ENCODE measurements at places on chromosomes 16 and 17.

DNA sequence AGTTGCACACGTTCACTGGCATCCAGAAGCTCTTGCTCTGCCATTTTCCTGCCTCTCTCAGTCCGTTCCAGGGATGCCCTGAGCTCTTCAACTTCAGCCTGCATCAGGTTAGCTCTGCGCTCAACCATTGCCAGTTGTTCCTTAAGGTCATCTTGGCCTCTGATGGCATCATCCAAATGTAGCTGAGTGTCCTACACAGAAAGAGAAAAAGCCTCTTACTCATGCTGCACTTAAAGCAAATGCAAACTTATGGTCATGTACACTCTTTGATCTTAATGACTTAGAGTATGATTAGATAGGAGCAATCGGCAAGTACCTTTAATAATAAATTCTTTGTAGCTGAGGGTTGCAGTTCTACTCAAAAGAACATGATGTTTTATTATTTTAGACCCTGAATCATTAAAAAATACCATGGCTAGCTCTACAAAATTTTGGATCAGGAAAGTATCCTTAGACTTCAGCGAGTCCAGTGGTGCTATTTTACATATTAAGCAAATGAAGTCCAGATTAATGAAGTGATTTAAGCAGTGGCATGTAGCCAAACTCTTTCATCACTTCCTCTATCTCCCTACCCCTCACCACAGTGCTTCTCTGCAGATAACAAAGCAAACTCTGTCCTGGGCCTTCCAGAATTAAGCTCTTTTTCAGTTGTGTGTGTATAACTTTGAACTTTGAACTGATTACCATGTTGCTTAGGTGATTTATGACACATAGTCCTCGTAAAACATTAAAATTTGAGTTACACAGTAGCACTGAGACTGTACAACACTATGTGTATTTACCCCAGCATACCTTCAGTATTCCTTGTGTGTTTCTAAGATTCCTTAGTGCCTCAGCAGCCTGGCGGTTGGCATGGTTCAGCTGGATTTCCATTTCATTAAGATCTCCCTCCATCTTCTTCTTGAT is 22.1 kb downstream of the MYH4 start:
- DNase-seq: no peak

- peak; percentile 12 for DNase-seq
These were observed 474.3 kb upstream of the TOM1L1 start for GRCh38 chr17:54426296-54426886.

DNA sequence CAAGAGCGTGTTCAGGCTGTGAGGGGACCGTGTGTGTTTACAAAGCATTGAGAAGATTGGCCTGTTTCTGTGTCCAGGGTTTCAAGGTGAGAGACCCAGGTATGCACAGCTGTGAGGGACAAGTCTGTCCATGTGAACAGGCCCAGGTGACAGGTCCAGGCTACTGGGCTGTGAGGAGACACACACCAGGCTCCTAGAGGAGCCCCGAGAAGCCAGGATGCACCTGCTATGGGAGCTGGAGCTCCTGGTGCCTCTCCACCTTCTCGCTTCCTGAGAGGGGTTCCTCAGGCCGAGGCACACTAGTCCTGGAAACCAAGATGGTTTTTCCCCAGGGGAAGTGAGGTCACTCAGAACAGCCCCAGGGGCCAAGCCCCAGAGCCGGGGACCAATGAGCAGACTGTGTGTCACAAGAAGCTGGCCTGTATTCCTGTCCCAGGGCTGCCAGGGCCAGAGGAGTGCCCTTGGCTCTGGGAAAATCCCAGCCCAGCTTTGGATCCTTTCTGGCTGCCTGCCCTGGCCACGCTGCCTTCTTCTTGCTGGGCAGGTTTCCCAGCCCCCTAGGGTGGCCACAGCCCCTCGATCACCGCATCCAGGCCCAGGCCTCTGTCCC is 153.4 kb upstream of the PLCG2 start:
- DNase-seq: no peak

DNA sequence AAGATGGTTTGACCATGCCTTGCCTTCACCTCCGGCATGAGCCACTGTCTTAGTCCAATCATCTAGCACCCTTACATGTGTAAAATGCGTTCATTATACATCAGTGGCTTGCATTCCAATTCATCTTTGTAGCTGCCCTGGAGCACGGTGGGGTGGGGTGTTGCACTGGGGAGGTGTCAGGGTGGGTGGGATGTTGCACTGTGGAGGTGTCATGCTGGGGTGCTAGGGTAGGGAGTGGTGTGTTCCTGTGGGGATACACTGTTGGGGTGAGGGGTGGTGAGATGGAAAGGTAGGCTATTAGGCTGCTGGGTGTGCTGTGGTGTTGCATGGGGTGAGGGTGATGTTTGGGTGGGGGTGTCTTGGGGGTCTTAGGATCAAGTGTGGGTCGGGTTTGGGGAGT is 47.0 kb downstream of the NLRC5 start:
- no peak for DNase-seq

GRCh38 chr17:72116661-72117521 is 3.9 kb upstream of the SOX9 start:
- no peak for DNase-seq

GRCh38 chr17:21678393-21679081 is 13.8 kb upstream of the KCNJ18 start:
- DNase-seq: no peak

DNA sequence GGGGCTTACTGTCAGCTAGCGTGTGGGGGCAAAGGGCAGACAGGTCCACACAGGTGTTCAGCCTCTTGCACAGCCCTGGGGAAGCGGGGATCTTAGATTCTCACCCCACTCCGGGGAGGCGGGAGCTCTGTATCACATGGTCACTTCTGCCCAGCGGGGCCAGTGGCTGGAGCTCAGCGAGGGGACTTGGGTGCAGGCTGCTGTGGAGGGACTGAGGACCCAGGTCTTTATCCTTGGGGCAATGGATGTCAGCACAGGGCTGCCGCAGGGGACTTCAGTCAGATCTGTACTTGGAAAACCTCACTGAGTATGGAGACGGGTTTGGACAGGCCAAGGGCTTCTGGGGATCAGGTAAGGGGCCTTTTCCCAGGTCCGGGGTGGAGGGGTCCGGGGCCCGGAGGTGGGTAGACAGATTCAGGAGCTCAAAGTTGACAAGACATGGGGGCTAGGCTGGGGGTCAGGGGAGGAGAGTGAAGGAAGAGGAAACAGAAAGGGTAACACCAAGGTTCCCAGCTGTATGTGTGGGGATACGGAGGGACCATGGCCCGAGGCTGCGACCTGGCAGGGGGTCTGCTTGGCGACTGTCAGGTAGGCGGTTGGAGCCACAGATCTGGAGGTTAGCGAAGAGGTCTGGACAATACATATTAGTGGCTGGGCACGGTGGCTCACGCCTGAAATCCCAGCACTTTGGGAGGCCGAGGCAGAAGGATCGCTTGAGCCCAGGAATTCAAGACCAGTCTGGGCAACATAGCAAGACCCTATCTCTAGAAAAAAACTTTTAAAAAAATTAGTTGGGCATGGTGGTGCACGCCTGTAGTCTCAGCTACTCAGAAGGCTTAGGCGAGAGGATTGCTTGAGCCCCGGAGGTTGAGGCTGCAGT is 15.1 kb upstream of the BAIAP2 start:
- no peak for DNase-seq

- DNase-seq: no peak
These were observed 18.3 kb downstream of the TBC1D16 start for GRCh38 chr17:80017226-80018010.

DNA sequence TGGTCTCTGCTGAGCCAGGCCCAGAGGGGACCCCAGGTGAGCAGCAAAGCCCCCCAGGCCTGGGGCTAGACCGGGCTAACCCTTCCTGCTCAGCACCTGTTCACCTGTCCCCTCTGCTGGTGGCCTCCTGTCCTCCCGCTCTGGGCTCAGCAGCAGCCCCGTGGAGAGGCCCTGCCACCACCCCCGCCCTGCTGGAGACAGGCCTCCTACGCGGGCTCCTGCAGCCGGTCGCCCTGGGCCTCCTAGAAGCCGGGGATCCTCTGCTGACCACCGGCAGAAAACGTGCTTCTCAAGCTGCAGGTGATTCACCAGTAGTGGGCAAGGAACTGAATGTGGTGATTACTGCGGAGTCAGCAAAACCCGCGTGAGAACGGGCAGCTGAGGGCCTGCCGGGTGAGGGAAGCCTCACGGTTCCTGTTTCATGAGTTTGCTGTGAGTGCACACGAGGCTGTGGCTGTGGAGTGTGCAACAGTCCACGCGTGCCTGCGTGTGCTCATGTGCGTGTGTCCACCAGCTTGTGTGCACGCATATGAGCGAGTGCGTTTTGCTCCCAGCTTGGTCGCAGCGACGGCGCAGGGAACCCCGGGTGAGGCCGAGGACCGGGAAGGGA is 792 bp downstream of the SECTM1 start:
- no peak for DNase-seq

GRCh38 chr17:13541032-13541480 is 60.7 kb downstream of the HS3ST3A1 start:
- DNase-seq: no peak

- no peak for DNase-seq
These were observed 782.7 kb downstream of the CDH11 start for GRCh38 chr16:64339052-64339770.

DNA sequence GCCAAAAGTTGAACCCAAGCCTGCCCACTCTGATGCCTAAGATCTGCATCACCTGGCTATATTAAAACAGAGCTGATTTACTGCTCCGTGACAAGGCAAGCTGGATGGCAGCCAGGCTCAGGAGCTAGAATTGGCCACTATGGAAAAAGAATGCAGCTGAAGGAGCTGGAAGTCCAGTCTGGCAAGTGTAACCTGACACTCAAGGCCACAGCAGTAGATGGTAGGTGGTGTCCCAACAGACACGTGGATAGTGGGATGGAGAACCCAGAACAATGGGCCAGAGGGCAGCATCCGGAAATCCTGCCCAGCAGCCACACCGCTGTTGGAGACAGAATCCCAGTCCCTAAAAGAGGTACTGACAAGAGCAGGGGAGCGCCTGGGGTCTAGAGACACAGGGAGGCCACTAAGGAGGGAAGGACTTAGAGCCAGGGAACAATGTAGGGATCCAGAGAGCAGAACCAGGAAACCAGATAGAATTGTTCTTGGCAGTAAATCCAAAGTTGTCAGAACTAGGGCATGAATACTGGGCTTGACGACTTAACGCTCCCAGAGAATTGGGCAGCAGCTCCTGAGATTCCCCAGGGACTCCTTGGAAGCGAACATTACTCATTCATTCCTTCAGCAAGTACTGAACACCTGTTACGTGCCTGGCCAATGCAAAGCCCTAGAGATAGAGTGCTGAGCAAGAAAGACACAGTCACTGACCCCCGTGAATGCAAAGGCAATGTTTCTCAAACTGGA is 85.7 kb downstream of the CDYL2 start:
- no peak for DNase-seq

- no peak for DNase-seq
These were observed 237.6 kb downstream of the SOX9 start for GRCh38 chr17:72358465-72358864.

GRCh38 chr17:14310605-14311004 is 9.7 kb downstream of the HS3ST3B1 start:
- DNase-seq: no peak

- no peak for DNase-seq
These were observed 10.9 kb upstream of the KRT222 start for GRCh38 chr17:40675905-40676304.

DNA sequence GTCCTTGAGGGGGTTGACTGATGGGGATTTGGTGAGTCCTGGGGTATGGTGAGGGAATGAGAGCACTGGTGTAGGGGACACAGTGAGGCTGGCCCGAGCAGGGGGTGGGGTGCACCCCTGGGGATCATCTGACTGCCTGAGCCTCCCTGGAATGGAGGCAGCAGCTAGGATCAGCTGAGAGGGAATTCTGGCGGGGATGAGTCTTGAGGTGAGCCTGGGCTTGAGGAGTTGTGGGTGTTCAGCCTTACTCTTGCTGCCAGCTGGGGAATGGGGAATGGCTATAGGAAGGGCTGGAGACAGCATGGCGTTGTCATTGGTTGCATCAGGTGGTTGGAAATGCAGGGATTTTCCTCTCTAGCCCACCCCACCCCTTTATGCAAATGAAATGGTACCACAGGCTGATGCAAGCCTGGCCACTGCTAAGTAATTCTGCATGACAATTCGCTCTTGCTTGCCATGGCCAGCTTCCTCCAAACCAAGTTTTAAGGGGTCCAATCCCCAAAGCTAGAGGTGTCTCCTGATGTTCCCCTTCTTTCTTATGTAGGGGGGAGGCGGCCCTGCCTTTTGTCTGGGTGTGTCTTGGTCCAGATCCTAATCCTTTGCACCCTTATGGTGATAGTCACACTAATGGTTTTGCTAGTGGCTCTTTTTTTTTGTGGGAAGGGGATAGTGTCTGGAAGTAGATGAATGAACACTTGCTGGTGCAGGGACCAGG is 7.5 kb downstream of the NFE2L1 start:
- no peak for DNase-seq

GRCh38 chr16:83328936-83329335 is 478.8 kb upstream of the HSBP1 start:
- no peak for DNase-seq

DNA sequence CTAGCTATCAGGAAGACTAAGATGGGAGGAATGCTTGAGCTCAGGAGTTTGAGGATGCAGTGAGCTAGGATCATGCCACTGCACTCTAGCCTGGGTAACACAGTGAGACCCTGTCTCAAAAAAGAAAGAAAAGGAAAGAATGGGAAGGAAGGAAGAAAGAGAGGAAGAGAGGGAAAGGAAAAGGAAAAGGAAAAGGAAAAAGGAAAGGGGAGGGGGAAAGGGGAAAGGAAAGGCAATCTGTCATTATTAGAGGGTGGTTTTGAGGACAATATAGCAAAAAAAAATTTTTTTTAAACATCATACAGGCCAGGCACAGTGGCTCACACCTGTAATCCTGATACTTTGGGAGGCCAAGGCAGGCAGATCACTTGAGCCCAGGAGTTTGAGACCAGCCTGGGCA is 20.4 kb downstream of the JUP start:
- DNase-seq: no peak

GRCh38 chr16:84813141-84813934 is 6.4 kb upstream of the CRISPLD2 start:
- DNase-seq: no peak

DNA sequence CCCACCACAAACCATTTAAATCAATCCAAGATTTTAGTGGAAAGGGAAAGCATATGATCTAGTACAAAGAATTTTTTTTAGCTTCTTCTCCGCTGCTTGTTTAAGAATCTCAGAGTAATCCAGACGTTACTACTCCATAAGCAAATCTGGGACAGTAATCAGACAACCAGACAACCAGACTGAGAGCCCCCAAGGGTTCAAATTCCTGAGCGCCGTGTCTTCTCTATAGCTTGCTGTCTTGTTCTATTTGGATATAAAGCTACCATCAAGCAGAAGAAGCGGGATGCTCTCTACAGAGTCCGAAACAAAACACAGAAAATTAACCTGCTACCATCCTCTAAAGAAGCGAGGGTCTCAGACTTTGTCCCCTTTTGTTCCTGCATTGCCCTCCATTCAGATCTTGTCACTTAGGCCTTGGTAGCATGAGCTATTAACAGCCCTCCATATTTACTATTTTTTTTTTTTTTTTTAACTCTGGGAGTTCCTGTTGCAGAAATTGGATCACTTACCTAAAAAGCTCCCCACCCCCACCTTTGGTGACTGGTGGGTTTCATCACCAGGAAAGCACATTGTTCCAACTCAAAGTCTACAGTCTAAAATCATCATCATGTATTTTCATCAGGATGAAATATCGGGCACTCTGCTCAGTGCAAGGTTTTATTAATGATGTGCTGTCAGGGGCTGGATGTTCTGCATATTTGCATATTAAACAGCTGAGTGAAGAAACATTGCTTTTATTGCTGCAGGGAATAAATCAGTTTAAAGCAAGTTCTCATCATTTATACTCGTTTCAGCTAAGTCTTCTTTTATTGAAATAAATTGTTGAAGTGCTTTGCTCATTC is 576.7 kb downstream of the WWOX start:
- no peak for DNase-seq

- no peak for DNase-seq
These were observed 249.1 kb downstream of the GRIN2A start for GRCh38 chr16:9932919-9933653.
